Activated T-cell treated with anti-CD3 and anti-CD28 coated beads, Interleukin-2, amount 50 U/mL, for 1 hour (primary cell): ENCODE measurements at places on chromosomes 12 and 14.

DNA sequence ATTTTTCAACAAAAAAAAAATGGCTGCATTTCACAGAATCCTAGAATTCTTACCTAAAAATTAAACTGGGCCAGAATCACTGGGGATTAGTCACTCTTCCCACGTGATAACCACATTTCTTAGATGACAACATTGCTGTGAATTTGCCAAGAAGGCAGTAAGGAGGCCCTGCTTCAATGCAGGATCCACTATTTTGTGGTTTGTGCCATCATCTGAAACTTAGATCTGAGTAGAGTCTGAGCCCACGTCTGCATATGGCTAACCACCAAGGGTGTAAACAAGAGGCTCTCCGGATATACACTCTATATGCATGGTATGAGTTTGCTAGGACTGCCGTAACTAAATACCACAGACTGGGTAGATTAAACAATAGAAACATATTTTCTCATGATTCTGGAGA, 24.4 kb upstream of the TBX5 start:
- no peak for DNase-seq

GRCh38 chr14:61652526-61653262, 42.6 kb upstream of the HIF1A start:
- DNase-seq: no peak

- DNase-seq: no peak
Observed at GRCh38 chr12:52147964-52148463, 43.8 kb downstream of the KRT80 start.

- DNase-seq: no peak
Observed at GRCh38 chr12:32069071-32069470, 37.6 kb upstream of the BICD1 start.

GRCh38 chr12:109679501-109680263, 33.9 kb upstream of the FAM222A start:
- no peak for DNase-seq

- DNase-seq: no peak
Observed at GRCh38 chr12:120242971-120243699, 22.4 kb downstream of the PXN start.

DNA sequence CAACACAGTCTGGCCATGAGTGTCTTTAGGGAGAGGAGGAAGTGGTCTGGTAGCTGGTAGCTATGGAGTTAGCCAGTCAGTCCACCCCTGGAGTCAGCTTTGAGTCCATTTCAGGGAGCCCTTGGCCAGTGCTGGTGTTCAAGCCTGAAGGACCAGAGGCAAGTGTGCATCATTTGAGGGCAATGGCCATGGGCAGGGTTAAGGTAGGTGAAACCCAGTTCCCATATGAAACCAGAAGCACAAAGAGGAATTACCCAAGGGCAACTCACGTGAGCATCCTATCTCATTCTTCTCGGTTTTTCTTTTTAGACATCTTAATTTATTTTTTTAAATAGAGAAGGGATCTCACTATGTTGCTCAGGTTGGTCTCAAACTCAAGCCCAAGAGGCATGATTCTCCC, 61.3 kb upstream of the ACTN1 start:
- DNase-seq: no peak

DNA sequence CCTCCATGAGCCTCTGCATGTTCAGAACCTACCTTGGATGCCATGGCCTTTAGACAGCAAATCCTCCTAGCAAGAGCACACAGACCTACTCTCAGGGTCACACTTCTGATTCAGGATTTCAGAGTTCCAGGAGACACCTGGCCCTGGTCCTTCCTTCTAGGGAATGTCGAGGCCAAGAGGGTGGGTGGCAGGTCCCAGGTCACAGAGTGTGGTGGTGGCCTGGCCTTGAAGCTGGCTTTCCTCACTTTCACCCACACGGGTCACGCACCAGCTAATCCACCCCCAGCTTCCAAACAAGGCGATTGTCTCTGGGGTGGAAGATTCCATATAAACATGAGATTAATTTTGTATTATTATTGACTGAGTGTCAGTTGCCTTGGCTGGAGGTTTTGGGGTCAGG, 328.3 kb upstream of the RTL1 start:
- no peak for DNase-seq
